ENCODE measurements at places on chromosomes 7 and 10.

GRCh38 chr7:133412942-133413341, 160.1 kb downstream of the EXOC4 start:
- DNase-seq = no peak

DNA sequence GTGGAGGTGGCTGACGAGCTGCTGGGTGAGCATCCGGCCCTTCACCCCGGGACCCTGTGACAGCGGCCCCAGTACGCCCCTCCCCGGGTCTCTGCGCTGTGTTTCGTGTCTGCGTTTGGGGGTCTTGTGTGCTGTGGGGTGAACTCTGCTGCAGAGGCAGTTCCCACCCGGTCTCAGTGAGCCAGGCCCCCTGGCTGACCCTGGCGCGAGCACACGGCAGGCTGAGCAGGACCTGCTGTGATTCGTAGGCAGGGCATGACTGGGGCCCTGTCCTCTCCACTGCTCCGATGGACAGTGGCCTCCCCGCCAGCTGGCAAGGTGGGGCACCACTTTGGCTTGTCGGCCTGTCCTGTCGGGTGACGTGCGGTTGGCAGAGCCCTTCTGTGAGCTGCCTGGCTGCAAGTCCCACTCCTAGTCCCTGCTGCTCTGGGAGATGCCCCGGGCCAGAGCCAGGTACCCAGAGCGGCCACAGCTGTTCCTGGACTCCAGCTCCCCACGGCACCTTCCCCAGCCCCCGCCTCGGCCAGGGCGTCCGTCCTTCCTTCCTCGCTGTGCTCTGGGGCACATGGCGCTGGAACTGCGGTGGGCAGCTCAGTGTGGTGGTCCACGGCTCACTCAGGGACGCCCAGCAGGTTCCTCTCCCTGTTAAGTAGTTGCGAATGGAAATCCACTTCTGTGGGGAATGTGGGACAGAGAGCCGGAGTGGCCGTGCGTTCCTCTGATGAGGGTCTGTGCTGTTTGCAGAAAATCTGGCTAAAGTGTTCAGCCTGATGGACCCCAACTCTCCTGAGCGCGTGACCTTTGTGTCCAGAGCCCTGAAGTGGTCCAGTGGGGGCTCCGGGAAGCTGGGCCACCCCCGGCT, 10.5 kb downstream of the GET4 start:
- DNase-seq = no peak

DNA sequence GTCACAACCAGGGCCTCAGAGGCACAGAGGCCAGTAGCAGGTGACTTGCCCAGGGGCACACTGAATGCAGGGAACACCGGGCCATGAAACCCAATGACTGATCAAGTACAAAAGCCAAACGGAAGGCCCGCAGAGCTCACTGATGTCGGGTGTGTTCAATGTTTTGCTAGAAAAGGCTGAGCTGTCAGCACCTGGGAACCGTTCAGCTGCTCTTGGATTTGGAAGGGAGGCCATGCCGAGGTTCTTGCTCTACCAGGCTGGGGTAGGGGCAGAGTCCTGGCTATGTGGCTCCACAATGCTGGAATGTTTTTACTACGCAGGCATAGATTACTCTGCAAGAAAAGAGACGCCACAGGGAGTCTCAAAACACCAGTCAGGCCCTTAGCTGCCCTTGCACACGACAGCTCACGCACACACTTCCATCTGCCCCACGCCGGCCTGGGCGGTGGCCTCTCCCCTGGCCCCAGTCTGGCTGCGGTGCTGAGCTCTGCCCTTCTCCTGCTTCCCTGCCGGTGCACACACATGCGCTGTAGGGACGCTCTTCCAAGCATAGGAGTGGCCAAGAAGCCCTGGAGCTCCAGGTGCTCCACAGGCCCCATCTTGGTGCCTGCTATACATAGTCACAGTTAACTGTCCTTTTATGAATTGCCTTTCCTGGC, 79.9 kb downstream of the ZRANB1 start:
- DNase-seq = no peak

DNA sequence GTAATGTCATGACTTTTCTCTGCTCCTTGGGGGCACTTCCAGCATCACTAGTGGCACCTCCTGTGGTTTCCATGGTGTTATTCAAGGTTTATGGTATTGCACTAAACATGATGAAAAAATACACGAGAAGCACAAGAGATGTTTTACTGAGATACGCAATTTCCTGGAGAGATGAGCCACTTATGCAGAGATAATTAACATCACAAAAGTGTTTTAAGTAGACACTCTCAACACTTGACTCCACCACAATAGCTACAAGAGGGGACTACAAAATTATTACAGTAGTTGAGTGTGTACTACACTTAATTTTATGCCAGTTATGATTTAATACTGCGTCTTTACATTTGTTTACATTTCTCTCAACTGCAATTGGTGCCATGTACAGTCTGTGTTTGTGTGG, 906.7 kb downstream of the DNAJB9 start:
- DNase-seq = no peak

DNA sequence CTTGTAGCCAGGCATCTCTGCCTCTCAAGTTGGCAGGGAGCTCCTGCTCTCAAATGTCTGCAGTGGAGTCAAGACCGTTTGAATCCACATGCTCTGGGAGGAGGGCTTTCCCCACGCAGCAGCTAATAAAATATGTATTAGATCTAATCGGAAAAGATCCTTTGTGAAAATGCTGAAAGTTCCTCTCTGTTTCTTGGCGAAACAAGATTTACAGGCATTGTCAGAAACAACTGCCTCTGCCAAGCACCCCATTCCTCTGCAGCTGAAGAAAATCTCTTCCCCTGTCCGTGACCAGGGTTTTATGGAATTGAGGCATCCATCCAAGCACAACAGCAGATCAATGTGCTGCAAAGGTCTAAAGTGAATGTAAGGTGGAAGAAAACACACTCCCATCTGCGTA, 165.8 kb downstream of the TCERG1L start:
- DNase-seq = no peak

- no peak for DNase-seq
Measured at GRCh38 chr10:129511758-129512157, 44.7 kb downstream of the MGMT start.

DNA sequence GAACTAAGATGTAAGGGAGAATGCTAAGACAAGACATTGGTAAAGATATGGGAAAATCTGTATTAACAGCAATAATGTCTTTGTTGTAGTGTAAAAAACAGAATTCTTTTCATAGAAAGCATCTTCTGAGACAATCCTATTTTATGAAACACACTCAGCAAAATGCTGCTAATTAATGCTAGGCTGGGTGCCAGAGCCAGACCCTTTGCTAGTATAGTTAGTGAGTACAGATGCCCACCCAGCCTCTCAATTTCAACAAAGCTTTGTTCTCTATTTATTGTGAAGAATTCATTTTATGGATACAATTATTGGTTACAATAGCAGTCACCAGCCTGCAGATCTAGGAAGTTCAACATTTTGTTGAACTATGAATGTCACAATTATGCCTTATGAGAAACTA, 131.0 kb downstream of the SEM1 start:
- DNase-seq = no peak

DNA sequence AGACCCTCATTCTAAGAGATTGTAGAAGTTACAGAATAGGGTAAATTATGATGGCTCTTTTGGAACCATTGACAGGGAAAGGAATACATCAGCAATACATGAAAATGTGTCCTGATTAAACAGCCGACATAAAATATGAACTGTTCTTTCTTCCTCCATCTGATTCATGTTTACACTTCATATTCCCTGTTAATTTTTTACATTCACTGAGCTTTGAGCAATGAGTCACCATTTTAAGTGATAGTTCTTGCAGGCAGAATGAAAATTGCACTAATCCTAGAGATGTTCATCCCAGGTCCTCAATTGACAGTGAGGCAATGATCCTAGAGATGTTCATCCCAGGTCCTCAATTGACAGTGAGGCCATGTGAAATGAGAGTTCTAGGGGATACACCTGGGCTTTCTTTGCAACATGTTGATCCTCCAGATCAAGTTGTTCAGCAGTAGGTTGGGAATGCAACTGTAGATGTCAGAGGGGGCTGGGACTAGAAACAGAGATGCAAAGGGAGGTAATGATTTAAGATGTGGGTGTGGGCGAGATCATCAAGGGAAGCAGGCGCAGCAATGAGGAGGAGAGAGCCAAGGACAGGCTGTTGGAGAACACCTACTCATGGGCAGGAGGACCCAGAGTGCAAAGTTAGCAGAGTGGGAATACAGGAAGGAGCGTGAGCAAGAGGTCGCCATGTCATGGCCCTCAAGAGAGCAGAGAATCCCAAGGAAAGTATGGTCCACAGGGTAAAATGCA, 138.7 kb downstream of the ZNF365 start:
- no peak for DNase-seq

DNA sequence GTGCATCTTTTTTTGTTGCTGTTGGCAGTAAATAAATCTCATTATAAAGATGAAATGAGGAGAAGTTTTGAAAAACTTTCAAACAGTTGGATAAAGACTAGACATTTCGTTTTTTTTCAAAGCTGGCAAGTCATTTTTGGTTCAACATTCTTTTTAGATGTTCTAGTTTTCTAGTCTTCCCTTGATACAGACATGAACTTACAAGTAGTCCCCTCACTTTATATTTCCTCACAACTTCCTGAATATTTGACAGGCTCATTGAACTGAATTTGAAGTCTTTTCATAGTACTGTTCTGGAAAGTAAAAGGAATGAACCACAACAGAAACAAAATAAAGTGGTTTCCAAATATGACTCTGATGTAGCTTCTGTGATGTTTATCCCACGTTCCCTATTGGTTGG, 134.2 kb downstream of the NRCAM start:
- DNase-seq = no peak

DNA sequence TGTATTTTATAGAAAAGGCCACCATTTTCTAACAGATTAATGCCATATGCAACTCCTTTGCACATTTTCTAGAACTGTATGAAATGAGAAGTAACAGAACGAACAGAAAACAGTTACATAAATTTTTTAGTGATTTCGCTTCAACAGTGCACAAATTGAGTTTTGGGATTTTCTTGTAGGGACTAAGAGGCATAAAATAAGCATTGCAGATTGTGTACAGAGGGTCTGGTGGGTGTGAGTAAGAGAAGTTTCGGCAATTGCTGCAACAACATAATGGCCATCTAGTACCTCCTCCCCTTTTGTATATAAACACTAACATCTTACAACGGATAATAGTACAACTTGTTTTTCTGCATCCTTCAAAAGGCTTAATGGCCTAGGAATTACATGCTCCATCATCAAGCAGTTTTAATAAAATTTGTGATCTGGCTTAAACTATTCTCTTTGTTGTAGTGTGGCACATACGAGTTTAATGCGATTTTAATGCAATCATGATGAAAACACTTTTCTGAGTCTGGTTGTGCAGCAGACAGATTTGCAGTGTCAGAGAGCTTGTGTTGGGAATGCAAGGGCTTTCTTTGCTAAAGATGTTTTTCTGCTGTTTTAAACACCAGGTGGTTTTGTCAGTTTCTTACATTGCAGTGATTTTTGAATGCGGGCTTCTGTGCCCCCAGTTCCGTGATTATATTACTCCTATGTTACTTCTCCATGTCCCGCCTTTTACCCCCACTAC, 2.9 kb downstream of the GLCCI1 start:
- DNase-seq = no peak

- no peak for DNase-seq
Measured at GRCh38 chr7:105861224-105861623, 15.2 kb downstream of the ATXN7L1 start.

- no peak for DNase-seq
Measured at GRCh38 chr10:56286096-56286495, 75.0 kb downstream of the ZWINT start.

Measured in C1 segment of cervical spinal cord (tissue), 14 donors.